ENCODE measurements at places on chromosomes 1 and 21.

- peak; percentile 16 for DNase-seq
Observed at GRCh38 chr21:14687268-14687625, 141.1 kb upstream of the SAMSN1 start.

- DNase-seq = peak; percentile 10
Observed at GRCh38 chr1:21622466-21623315, 46.5 kb downstream of the RAP1GAP start.

DNA sequence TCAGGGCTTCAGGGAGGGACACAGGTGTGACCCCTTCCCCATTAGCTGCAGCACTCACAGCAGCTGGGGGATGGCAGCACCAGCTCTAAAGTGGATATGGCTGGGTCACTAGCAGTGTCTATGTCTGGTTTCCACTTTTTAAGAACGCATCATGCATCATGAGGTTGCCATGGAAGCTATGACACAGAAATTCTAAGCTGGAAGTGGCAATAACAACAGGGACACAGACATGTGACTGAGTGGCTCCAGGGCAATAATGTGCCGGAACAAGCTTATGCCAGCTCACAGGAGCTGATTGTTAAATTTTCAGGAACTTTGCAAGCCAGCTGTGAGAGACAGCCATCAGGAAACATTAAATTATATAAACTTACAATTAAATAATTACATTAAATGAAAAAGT lies 51.2 kb upstream of the NFASC start:
- DNase-seq = no peak

- no peak for DNase-seq
Observed at GRCh38 chr1:196380316-196380715, 227.9 kb downstream of the KCNT2 start.

GRCh38 chr21:43193651-43194302 lies 25.0 kb downstream of the CRYAA start:
- no peak for DNase-seq

DNA sequence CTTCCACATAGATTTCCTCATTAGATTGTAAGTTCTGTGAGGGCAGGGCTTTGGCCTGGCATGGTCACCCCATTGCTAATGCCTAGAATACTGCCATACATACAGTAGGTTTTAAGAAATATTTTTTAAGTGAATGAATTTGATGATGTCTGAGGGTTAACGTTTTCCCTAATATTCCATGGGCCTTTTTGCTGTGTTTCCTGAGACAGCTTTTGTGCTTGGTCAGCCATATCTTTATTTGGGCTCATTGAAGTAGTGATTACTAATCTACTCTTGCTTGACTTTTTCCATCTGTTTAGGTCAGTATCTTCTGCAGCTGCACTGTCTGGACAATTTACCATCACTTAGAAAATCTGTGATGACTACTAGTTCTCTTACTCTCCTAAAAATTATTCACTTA lies 3.5 kb downstream of the CDC42 start:
- DNase-seq = no peak

DNA sequence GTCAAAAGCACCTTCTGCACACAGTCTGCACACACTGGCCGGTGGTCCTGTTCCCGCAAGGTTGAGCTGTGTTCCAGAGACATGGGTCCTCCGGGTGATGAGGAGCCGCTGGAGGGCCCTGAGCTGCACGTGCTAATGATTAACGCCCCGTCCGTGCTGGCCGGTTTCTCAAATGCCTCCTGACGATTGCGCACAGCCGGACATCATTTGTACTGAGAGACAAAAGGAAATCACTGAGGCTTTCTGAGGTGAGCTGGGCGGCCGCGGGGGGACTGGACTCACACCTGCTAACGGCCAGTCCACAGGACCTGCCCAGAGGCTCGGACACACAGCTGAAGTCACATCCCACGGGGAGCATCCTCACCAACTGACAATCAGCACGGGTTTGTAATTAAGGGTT lies 29.2 kb downstream of the POFUT2 start:
- DNase-seq = no peak

- DNase-seq = peak; percentile 7
Observed at GRCh38 chr1:210394281-210394821, 65.6 kb downstream of the HHAT start.

DNA sequence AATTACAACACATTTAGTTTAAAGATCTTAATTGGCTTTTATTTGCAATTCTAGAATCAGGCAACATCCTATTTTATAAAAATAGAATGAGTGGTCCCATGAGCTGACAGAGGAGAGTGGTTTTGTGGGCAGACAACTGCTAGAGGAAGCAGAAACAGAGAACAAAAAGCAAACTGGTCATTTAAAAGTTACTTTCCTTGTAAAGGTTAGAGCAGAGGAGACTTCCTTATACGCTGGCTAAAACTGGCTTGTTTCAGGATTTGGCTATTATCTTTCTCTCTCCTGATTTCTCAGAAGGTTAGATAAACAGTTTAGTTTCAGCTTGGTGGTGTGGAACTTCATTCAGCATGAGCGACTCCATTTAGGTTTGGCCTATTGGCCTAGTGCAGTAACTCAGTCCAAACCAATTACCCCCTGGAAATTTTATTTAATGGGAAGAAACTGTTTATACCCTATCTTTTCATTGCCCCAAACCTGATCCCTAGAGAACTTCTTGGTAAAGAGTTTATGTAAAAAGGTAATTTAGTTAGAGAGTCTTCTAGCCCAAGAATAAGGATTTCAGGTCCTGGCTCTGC lies 32.2 kb upstream of the IL20 start:
- no peak for DNase-seq

- no peak for DNase-seq
Observed at GRCh38 chr1:227543283-227544066, 19.9 kb upstream of the ZNF678 start.

DNA sequence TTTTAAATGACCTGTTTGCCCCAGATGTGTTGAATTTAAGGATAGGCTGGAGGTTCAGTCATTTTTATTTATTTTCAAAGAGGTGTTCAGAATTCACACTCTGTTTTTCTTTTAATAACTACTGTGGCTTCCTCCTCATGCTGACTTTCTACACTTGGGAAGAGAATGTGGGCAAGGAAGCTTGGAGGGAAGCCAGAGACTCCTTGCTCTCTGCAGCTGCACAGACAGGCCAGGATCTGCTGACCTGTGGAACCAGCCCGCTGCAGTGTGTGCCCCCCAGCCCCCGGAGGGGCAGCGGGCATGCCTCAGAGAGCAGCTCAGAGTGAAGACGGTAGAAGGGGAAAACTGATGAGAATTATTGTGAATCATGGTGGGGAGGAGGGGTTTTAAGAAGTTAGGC lies 16.9 kb downstream of the MGST3 start:
- DNase-seq = no peak

- DNase-seq = no peak
Observed at GRCh38 chr1:30402031-30402430, 321.4 kb downstream of the MATN1 start.

- DNase-seq = no peak
Observed at GRCh38 chr1:58994664-58995063, 210.8 kb upstream of the JUN start.

GRCh38 chr1:172071746-172072145 lies 230.4 kb downstream of the DNM3 start:
- no peak for DNase-seq

- DNase-seq = no peak
Observed at GRCh38 chr1:115668579-115668978, 26.8 kb downstream of the VANGL1 start.

GRCh38 chr1:185720633-185721272 lies 13.4 kb upstream of the HMCN1 start:
- DNase-seq = no peak

DNA sequence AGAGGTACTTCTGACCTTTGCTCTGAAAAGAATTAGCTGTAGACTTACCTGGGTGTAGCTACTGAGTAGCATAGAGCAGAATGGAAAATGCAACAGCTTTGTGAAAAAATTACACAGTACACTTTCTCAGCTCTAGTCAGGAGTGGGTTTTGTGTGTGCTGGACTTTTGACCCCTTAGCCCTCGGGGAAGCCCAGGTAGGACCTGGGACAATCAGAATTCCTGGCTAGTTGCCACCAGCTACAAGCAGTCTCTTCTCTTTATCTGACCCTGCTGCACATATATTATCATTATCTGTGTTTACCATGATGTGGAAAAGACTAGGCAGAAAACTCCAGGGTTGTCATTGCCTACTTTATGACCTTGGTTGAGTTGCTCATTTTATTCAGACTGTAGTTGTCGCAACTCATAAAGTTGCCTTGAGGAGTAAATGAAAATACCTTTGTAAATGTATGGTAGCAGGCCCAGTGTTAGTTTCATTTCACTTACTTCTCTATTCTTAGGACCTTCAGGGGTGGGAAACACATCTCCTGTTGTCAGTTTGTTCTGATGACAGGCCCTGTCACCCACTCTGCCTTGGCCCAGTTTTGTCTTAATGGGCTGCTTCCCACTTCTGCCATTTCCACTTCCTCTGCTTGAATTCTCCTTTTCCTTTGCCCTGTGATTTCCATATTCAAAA lies 5.4 kb downstream of the NEK7 start:
- DNase-seq = no peak

DNA sequence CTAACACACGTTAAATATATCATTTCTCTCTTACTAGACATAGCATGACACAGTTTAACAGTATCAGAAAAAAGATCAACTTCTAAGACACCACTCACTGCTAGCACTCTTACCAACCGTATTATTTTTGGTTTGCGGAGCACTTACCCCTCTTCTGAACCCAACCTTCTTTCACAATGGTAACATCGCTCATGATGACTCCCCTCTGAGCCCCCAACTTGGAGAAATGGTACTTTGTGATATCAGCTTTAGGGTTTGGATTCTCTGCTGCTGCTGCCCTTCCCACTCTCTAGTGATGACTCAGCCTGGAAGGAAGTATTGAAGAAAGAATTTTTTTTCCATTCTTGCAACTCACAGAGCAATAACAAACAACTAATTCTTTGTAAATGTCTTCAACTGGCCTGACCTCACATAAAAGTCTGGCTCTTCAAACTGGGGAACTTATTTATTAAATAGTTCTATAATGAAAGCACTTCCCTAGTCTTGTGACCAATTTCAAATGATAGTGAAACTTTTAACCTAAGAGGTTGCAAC lies 7.0 kb downstream of the AKT3 start:
- DNase-seq = peak; percentile 59

DNA sequence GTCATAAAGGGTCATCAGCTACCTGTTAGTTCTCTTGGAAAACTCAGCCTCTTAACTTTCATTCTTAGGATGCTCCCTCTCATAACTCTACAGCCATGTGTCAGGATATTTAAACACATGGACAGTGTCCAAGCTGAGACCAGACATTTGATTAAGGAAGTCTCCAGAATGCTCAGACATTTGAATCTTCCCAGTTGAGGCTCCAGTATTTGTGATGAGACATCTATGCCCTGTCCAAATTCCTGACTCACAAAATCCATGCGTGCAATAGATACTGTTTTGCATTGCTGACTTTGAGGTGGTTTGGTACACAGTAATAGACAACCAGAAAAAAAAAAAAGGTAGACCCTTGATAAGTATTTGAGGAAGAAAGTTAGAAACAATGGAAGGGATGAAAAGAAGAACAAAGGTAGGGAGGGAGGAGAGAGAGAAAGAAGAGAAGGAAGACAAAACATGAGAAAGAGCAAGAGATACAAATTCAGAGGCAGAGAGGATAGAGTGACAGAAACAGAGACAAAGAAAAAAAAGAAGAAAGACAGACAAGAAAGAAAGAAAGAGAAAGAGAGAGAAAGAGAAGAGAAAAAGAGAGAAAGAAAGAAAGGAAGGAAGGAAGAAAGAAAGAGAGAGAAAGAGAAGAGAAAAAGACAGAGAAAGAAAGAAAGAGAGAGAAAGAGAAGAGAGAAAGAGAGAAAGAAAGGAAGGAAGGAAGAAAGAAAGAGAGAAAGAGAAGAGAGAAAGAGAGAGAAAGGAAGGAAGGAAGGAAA lies 275.5 kb upstream of the PRMT6 start:
- DNase-seq = no peak

- peak; percentile 68 for DNase-seq
Observed at GRCh38 chr1:92968138-92969032, 7.1 kb upstream of the DIPK1A start.

DNA sequence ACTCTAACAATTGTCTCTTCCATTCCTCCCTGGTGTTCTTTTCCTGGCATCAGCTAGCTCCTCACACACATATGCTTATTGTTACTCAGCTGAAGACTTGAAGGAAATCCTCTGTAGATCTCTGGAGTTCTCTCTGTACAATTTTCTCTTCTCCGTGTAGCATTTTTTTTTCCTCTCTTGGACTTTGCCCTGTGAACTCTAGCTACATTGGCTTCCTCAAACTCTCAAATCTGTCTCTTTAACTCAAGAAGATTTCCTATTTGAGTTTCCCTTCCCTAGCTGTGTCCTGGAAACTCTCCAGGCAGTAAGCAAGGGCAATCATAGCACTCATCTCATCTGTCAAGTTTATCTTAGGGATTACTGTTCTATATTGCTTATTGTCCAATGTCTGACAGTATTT lies 4.3 kb upstream of the MIA3 start:
- no peak for DNase-seq

GRCh38 chr1:41359211-41360073 lies 1.8 kb upstream of the FOXO6 start:
- no peak for DNase-seq

- DNase-seq = no peak
Observed at GRCh38 chr1:234848972-234849649, 239.1 kb upstream of the IRF2BP2 start.

GRCh38 chr21:32764186-32764585 lies 7.4 kb downstream of the PAXBP1 start:
- DNase-seq = no peak

DNA sequence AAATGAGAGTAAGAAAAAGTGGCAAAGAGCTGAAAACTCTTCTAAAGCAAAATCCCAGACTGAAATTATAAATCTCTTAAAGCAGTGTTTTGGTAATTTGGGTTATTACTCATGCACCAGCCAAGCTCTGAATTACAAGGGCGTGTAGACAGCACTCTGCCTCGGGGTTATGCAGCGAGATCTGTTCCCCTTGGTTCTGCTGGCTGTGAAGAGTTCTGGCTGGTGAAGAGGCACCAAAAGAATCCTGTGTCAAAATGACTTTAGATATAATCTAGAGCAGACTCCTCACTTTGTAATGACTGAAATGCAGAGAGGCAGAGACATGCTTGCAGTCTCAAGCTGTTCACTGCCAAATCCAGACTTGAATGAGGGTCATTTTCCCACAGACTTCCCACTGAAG lies 461.8 kb upstream of the CXADR start:
- DNase-seq = no peak

- DNase-seq = no peak
Observed at GRCh38 chr1:147794570-147794969, 34.2 kb upstream of the GJA5 start.

DNA sequence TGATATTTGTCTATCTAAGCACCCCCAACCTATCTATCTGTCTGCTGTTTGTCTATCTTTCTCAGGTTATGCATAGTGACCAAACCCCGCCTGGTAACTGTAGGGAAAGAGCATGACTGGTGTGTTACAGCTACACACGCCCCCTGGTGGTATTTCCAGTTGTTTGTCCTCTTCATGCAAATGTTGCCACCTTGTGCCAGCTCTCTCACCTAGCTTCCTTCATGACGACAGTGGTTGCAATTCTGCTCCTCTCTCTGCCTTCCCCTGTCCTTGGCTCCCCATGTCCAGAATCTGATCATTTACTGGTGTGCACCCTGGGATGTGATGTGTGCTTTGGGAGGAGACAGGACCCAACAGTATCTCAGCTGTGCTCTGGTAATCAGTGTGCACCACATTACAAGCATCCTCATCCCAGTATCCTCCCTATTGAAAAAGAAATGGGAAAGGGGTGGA lies 8.1 kb upstream of the INKA2 start:
- DNase-seq = peak; percentile 80

- peak; percentile 37 for DNase-seq
Observed at GRCh38 chr1:7680207-7680954, 90.7 kb upstream of the VAMP3 start.
